ENCODE measurements at places on chromosomes 16 and 17.
A peak's percentile ranks its signal among the peaks of the same experiment; 100 is the strongest.

GRCh38 chr16:74279805-74280204 is 16.8 kb upstream of the PSMD7 start:
- no peak for DNase-seq

GRCh38 chr16:85829751-85830445 is 30.4 kb downstream of the COX4I1 start:
- DNase-seq, result no peak

- DNase-seq, result no peak
Observed at GRCh38 chr17:81522491-81523401, 5.4 kb upstream of the FSCN2 start.

DNA sequence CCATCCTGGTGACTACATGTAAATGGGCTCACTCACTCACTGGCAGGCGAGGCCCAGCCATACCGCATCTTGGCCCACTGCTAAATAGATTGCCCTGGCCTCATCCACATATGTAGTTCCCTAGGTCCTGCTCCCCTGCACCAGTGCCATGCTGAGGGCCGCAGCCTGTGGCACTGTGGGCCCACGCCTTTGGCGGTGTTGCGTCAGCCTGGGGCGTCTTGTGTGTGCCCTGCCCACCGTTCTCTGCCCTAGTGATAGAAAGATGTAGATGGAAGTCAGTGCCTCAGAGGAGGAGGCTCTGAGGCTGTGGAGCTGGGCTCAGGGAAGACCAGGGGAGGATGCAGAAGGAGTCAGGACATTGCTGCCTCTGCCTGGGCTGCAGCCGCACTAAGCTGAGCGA is 18.9 kb downstream of the C17orf75 start:
- DNase-seq, result no peak

GRCh38 chr17:11122908-11123307 is 118.1 kb upstream of the SHISA6 start:
- no peak for DNase-seq

DNA sequence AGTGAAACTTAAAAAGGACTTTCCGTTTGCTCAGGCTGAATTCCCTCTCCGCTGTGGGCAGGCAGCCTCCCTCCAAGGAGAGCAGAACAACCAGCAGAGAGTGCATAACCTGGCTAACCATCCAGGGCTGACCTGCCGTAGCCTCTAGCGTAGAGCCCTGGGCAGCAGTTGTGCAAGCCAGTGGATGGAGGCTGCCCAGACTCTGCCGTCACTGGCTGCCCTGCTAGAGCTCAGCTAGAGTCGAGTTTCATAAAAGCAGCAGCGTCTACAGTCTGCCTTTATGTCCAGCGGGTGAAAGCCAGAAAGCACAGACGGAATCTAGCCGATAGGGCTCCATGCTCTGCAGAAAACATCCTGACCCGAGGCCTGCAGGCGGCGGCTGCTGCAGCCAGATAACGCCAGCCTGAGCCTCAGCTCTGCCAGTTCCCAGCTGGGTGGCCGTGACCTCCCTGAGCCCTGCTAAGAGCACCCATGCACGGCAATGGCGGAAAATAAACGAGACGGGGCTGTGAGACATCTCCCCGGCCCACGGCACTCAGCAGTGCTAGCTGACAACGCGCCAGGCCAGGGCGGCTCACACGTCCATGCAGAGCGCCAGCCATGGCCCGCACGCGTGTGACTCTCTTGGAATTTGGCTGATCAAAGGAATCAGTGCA is 231.3 kb downstream of the ENGASE start:
- no peak for DNase-seq

GRCh38 chr17:76263896-76264295 is 1.3 kb upstream of the UBALD2 start:
- DNase-seq, result no peak

GRCh38 chr16:11032000-11032921 is 87.9 kb downstream of the CLEC16A start:
- DNase-seq, result no peak

GRCh38 chr17:50479522-50480141 is 972 bp downstream of the RSAD1 start:
- DNase-seq, result peak; percentile 44

DNA sequence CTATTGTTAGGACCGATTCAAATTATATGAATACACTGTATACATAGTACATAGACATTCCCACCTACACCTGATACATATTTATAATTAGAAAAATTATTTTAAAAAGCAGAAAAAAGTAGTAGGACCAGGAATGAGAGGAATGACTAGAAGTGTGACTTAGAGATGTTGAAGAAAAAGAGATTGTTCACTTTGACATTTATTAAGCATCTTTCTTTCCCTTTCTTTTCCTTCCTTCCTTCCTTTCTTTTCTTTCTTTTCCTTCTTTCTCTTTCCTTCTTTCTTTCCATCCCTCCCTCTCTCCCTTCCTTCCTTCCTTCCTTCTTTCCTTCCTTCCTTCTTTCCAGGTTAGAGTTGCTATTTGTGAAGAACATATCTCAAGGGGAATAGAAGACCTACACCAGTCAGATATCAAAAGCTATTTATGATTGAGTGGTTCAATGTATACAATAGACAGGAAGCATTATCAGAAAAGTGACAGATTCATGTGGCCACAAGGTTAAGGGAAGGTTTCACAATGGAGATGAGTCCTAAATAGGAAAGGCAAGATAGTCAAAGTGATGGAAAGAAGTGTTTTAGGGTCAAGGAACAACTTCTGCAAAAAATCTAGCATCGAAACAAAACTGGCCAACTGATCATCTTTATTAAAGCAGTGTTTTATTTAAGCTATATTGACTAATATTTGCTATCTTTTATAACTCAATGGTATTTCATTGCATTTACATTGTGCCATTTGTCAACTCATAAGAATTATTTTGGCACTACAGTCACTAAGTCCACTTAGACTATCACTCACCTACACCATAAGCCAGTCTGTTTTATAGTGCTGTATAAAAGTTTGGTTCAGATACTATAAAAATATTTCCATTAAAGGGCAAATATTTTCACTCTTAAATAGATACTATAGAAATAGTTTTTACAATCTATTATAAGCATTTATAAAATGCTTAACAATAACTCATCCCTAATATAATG is 54.1 kb upstream of the NACA2 start:
- DNase-seq, result no peak

DNA sequence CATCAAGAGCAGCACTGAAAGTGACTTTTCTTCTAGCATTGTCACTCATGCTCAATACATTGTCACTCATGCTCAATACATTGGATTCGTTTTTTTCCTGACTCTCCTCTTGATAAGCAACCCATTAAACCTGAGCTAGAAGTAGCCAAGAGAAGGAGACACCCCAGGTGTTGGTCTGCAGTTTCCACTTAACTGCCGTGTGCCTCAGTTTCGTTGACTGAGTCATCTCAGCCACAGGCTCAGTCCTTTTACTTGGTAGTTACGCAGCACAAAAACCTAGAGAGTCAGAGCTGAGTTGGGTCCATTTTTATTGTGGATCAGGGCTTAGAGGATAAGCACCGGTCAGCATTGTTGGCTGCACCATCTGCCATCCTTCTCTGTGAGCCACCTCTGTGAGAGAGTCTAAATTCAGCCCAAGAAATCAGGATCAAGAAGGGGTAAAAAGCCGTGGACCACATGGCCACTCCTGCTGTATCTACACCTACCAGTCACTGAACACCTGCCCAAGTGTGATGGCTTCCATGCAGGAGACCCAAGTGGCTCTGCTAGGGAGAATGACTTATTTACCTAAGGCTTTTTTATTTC is 11.3 kb downstream of the GINS2 start:
- no peak for DNase-seq

Data from stimulated activated CD8-positive, alpha-beta memory T cell treated with anti-CD3 and anti-CD28 coated beads, Interleukin-2, amount 100 ng/mL, for 1 hour (primary cell).